ENCODE measurements at places on chromosomes 11 and 22.

DNA sequence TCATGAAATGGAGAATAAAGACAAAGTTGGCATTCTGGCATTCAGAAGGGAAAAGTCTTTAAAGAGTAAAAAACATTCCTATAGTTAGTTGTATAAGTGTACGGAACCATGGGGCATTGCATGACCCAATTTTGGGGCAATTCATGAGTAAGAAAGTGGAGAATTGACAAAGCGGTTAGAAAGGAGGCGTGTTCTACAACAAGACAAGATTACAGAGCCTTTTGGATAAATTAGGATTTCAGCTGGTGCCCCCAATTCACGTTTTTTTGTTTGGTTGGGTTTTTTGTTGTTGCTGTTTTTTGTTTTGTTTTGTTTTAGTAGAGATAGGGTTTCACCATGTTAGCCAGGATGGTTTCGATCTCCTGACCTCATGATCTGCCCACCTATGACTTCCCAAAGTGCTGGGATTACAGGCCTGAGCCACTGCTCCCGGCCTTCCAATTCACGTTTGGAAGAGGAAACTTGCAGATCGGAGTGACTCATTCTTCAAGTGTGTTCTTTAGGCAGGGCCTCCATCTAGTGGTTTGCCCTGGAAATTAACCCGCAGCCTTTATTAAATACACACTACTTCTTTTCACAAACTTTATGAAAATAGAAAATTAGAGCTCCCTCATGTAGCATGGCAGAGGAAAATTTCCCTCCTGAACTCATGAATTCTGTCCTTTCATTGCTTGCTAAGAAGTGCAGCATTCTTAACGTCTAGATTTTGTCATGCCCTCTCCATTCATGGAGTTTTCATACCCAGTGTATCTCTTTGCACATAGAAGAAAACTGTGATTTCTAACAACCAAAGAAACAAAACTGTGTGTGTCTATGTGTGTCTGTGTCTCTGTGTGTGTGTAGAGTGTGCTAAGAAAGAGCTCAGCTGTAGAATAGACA lies 118.1 kb downstream of the BBOX1 start:
- DNase-seq, result peak; percentile 84

- DNase-seq, result no peak
Measured at GRCh38 chr11:27656320-27656719, 43.9 kb downstream of the BDNF start.

GRCh38 chr22:44488354-44488753 lies 9.7 kb downstream of the RTL6 start:
- DNase-seq, result no peak

DNA sequence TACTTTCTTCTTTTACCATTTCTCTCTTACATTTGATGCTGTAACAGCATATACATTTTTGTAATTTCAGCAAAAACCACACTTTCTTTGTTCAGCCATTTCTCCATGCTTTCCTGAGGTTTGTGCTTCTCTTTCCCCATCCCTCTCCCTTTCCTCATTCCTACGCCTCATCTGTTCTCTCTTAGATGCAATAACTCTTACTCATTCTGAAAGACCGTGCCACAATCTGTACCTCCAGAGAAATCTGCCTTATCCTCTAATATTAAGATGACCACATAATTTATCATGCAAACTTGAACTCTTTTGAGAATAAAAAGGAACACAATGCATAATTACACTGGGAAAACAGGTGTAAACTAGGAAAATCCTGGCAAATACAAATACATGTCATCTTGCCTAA lies 588.9 kb downstream of the JRKL start:
- DNase-seq, result no peak

GRCh38 chr22:43053176-43053575 lies 36.0 kb downstream of the TTLL1 start:
- no peak for DNase-seq

- no peak for DNase-seq
Measured at GRCh38 chr11:65442842-65443331, 20.3 kb downstream of the NEAT1 start.
